ENCODE measurements at places on chromosomes 6 and 20.

DNA sequence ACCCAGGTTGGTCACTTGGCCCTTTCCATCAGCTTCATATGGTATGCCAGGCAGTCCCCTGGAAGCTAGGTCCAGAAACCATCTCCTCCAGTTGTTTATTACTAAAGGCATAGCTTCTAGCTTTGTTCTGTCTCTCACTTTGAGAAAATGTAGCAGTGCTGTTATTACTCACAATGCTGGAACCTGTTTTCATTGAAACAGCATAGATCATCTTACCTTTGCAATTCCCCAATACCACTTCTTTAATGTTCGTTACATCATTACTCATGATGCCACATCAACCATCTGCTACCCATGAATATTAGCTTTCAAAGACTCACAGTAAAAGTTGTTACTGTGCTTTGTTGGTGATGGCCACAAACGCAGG, 88.3 kb downstream of the ADAT2 start:
- DNase-seq, result no peak

- no peak for DNase-seq
Measured at GRCh38 chr6:25685251-25685650, 33.2 kb downstream of the SCGN start.

DNA sequence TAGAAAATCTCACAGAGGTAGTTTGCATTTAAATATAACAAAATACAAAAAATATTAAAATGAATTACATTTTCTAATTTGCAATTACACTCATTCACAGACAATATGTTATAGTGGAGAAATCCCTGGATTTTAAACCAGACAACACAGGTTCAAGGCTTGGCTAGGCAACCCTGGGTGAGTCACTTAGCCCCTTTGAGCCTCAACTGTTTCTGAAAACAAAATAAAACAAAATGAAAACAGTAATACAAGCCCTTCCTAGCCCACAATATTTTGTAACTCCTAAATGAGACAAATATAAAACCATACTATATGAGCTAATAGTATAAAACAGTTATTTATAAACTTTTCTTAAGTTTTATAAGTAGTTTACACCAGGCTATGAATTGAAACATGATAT, 41.0 kb downstream of the UQCC1 start:
- DNase-seq, result no peak

DNA sequence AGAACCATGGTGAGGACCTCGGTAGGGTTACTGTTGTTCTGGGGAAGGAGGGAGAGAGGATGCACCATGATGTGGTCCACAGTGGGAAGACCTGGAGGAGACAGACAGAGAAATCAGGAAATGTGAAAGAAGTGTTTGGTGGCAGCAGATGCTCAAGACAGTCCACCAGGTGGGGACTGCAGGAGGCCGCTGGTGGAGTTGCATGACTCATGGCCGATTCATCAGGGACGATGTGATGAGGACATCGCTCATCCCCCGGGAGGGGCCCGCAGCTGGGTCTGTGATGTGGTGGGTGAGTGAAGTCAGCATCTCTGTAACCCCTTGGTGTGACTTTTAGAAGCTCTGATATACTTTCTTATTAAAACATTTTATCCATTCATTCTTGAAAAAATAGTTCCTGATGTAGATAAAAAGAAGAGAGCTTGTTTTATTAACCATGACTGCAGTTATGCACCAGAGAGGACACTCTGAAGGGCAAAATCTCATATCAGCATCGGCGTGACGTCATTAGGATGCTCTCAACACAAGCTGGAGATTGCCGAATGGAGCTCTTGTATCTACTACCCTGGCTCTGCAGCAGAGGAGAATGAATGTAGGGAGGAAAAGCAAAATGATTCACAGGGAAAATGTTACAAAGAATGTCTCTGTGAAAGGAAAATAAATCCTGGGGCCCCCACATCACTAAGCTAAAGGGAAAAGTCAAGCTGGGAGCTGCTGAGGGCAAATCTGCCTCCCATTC, 71.2 kb downstream of the RAMACL start:
- DNase-seq, result no peak

DNA sequence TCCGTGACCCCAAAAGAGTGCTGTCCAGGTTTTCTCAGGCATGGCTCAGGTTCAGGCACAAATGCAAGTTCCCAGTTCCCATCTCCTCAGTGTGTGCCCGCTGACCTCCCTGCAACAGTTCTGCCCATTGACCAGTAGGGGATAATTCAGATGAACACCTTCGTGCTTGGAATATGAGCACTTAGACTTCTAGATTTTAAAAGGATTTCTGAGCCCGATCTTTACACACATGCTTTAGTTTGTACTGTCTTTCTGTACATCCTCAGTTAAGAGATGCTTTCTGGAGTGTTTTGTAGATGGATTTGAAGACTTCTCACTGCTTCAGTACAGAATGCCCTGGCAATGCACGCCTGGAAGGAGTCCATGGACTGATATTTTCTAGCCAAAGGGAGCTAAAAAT, 239.6 kb upstream of the PLCB4 start:
- DNase-seq, result no peak

- no peak for DNase-seq
Measured at GRCh38 chr20:53320701-53321100, 272.9 kb downstream of the ZNF217 start.

GRCh38 chr6:25227854-25228253, 51.3 kb upstream of the CARMIL1 start:
- no peak for DNase-seq

DNA sequence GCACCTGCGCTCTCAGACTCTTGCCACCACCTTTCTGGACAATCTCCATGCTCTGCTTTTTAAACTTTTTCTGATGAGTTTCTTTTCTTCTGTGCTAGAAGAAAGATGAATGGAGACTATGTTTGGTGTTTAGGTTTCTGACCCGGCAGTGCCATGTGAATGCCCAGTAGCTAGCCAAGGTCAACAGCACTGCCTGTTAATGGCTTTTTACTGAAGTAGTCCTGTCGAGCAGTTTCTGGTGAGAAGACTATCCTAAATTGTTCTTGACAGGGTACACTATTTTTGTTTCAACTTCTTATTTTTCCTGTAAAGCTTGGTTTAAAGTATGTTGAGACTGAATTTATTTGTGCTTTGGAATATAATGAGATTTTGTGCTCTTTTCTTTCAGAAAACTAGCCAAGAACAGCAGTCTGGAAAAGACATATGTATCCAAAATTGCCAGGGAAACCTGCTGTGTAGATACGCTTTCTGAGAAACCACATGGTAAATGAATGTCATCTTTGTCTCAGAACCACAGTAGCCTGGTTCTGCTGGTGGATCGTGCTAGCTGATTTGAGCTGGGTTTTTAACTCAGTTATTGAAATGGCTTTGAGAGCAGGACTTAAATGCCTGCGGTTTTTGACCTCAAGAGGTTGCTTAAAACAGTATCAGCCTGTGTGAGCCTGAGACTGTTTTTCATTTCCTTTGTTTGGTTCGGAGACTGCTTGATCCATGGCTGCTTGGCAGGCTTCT, 48.1 kb downstream of the KCNS1 start:
- no peak for DNase-seq

- no peak for DNase-seq
Measured at GRCh38 chr20:29472606-29473005, 1784.9 kb upstream of the DEFB115 start.

GRCh38 chr6:56593801-56594318, 48.8 kb downstream of the DST start:
- DNase-seq, result no peak

DNA sequence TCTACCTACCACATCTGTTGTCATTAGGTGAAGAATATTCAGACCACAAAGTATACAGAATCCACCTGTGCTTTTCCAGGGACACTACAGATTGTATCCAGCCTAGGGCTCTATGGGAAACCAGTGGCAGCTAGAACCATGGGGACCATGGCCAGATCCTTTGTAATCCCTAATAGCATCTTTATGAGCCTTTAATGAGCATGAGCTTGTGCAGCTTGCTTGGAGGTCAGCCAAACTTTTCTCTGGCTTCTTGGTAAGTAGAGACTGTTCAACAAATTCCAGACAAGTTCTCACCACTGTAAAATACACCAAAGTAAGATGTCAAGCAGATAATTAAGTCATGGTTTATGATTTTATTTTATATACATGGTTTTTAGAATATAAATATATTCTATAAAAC, 301.6 kb upstream of the ADGRB3 start:
- DNase-seq, result no peak

DNA sequence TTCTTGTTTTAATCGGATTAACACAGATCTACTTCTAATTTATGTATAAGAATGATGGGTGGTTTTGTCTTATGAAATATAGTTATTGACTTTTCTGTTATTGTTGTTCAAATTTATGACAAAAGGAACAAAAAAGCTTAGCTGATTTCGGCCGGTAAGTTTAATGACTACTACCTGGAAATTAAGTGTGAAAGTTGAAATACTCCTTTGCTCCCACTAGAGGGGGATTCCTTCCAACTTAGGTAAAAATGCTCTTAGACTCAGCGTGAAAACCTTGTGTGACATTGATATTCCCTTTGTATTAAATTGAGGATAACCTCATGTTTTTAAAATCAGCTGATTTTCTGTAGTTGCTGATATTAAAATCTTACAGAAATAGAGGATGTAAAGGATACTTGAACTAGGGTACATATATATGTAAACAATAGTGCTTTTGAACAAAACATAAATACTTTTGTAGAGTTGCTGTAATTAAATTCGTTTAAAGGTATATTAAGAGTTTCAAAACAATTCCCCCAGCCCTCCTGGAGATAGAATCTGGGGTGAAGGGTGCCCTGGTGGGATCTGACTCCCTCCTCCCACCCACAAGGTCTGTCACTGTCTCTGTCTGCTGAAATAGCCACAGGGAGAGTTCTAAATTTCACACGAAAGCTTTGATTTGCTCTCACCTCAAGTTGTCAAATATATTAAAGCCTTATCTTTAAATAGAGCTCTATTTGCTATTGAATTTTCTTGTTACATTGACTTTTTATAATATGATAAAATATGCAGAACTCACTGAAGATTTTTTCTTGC, 257.5 kb downstream of the ARID1B start:
- no peak for DNase-seq

- no peak for DNase-seq
Measured at GRCh38 chr6:144415835-144416237, 130.7 kb downstream of the UTRN start.

GRCh38 chr6:129732542-129732941, 22.6 kb upstream of the ARHGAP18 start:
- no peak for DNase-seq

GRCh38 chr6:107670792-107671199, 153.3 kb downstream of the SCML4 start:
- peak; percentile 57 for DNase-seq

- DNase-seq, result no peak
Measured at GRCh38 chr6:63649847-63650265, 14.3 kb downstream of the PHF3 start.

DNA sequence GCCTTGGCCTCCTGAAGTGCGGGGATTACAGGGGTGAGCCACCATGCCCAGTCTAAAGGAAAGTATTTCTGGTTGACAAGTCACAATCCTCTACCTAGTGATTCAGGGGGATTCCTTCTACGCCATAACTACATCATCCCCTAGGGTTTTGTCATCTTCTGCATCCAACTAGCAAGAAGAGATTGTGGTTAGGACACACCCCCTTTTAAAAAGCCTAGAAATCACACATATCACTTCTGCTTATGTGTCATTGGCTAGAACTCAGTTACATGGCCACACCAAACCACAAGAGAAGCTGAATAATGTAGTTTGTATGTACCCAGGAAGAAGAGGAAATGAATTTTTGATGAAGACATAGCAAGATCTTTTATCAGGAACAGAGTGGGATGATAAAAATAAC, 14.7 kb upstream of the CHD6 start:
- no peak for DNase-seq

DNA sequence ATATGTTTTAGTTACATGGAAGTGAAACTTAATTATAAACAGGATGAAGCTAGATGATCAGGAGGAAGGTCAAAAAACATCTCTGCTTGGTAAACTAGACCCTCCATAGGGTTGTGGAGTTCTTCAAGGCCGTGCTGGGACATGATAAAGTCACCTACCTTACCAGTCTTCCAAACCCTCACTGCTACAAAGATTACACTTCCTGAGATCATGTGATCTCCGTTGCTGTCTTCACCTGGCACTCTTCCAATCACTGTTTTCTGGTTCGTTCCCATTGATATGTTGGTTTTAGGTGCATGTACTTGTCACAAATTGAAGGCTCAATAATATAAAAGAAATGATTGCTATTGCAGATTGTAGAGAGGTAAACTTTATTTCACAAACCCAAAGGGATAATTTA, 161.5 kb upstream of the MAN1A1 start:
- no peak for DNase-seq

Measured in nephron progenitor cell (in vitro differentiated cells).